Activated CD4-positive, alpha-beta T cell treated with anti-CD3 and anti-CD28 coated beads, Interleukin-2, amount 50 U/mL, for 4 hours (primary cell): ENCODE measurements at places on chromosomes 2 and 18.

DNA sequence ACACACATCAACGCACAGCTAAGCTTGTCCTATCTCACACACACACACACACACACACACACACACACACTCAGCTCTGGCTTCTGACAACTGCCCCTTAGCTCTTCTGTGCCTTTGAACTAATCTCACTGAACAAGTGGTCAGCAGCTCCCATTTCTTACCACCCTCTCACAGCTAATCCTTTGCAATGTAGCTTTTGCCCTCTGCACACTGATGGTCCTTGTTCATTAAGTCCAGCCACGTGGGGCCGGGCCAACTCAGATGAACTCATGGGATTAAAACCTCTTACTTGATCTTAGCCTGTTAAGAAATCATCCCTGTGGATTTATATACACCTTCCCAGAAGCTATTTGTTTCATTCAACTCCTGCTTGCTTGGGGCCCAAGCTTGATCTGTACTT is 36.6 kb downstream of the DPYSL5 start:
- no peak for DNase-seq

DNA sequence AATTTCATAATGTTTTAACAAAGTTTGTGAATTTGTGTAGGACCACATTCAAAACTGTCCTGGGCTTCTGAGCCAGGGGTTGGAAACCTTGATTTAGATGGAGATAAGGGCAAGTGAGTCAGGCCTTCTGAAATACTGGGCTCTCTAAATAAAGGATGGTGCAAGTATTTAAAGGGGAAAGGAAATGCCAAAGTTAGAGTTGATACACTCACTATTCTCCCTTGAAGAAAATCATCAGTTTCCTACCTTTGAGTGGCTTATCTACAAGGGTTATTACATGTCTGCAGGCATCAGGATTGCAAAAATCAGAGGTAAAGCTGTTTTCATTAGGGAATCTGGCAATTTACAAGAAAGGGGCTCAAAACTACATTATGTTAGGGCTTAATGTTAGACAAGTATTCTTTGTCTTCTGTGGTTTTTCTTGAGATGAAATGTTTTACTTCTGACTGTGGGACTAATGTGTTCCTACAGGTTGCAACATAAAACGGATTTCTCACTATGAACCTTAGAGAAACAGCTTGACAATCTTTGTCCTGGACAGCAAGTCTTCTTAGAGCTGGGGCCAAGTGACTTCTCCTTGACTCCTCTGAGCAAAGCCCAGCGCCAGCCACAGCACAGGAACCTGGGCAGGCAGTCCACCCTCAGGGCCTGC is 31.1 kb downstream of the RNU4ATAC start:
- DNase-seq, result no peak

DNA sequence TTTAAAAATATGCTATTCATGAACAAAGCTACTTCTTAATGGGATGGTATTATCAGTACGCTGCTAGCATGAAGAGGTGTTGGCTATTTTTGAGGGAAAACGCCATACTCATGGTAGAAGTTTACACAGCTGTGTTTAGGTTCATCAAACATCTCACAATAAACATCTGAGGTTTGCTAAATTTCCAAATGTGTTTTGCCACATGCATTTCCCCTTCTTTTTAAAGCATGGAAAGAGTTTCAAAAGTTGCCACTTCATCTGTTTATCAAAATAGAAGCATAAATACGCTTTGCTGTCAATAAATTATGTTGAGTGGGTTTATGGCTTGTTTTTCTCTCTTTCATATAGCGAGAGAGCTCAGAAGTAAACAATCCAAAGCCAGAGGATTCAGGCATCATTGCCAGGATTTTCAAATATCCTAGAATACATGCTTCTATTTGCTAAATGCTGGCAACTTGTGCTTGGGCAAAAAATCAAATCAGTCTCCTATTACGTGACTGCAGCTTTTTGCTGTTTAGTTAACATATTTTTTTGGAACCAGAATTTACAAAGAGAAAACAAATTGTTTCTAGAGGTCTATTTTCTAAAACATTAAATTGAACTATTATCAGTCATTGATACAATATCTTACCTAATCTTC is 1919.9 kb upstream of the LRRTM1 start:
- DNase-seq, result no peak

GRCh38 chr2:45818591-45818990 is 167.1 kb downstream of the PRKCE start:
- no peak for DNase-seq

GRCh38 chr2:64454386-64455332 is 697 bp downstream of the LGALSL start:
- DNase-seq, result no peak
